ENCODE measurements at places on chromosomes 11 and 22.

DNA sequence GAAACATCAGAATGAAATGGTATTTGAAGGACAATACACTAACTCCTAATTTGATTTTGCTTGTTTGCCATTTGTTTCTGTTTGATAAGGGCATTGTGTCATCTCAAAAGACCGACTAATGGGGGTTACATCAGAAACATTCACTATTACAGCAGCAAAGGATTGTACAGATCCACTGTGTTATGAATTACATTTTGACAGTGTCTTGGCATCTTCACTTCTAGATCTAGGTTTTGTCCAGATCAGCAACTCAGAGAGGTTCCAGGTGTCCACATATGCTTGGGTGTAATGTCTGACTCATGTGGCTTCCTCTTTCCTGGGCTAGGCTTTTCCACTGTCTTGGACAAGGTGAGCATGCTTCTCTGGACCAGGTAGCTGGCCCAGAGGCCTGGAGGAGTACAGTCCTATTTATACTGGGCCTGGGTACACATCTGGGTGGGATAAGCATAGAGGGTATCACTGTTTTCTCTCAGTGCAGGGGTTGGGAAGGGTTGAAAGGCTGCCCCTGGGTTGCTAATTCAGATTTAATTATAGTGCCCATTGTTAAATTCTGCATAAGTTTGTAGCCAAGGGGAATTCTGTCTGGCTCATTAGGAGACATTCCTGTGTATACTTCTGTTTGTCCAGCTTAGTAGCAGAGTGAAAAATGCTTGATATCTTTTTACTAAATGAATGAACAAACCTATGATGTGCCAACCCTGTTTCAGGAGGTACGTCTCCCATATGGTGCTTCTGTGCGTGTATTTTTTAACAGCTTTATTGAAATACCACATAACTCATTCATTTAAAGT lies 23.8 kb downstream of the DDI1 start:
- no peak for DNase-seq

- DNase-seq: peak; percentile 47
Observed at GRCh38 chr22:45537734-45538181, 35.1 kb downstream of the FBLN1 start.

GRCh38 chr11:86548271-86548917 lies 124.0 kb downstream of the ME3 start:
- DNase-seq: no peak

DNA sequence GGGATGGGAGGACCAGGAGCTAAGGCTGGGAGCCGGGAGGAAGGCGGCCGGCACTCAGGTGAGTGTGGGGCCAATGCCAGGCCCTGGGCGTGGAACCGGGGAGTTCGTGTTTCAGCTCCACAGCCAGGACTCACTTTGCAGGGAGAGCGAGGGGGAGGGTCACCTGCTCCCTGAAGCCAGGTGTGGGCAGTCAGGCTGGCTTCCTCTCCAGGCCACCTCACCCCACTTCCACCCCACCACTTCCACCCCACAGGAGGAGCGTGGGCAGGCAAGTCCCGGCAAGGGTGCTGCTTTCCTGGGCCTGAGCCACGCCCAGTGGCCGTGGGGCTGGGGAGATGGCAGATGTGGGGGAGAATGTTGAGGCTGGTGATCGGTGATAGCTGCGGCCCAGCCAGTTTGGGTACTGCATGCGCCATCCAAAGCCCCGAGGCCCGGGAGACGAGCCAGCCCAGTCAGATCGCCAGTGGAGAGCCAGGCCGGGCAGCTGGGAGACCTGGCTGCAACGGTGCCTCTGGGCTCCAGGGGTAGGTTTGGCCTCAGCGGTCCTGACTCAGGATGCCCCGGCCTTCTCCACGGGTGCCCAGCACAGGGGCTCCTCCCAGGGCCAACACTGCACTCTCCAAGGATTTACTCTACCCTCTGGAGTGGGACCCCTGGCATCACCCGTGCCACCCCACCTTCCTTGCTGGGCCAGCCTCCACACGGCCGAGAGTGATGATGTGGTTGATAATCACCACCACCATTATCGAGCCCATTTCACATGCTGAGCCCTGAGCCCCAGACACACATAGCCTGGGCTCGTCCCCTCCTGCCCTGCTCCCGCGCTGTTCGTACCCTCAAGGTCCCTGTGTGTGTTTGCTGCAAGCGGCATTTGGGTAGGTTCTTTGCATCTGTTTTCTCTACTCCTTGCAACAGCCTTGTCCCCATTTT lies 93.8 kb downstream of the WNT7B start:
- DNase-seq: no peak

- no peak for DNase-seq
Observed at GRCh38 chr11:133524488-133524887, 7.8 kb downstream of the OPCML start.

DNA sequence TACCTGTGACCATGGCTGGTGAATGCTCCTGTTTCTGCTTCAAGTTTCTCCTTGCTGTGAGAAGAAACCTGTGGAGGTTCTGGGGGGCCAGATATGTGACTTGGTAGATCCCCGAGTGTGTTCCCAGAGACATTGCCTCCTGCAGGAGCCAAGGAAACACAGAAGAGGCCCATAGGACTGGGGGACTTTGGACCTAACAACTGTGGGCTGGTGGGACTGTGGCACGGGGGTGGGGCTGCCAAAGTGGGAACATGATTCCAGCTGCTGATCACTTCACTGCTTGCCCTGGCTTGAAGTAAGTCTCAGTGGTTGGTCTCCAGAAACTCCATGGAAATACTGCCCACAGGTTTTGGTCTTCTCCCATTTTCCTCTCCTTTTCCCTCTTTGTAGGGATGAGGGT lies 4.1 kb upstream of the NR1H3 start:
- no peak for DNase-seq

GRCh38 chr11:65593518-65594414 lies 1.8 kb downstream of the KCNK7 start:
- DNase-seq: no peak

DNA sequence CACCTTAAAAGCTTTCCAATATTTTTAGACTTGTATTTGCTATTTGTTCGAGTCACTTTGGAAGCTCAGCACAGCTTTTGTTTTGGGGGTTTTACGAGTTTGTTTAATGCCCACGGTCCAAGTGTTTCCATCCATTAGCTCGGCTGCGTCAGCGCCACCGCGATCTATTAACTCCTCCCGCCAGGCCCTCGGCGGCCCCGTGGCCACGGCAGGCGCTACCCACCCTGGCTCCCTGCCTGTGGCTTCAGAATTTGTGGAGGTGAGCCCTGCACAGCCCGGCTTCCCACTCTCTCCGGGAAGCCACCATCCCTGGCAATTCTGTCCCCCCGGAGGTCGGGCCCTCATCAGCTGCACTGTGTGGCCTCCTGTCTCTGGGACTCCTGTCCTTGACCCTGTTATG lies 648.5 kb downstream of the BRD1 start:
- DNase-seq: no peak

GRCh38 chr11:1852877-1853276 lies at the start of gene LSP1:
Gene LSP1, plus strand, starts transcription at chr11:1853084. Its CDS starts 61 bp downstream, at chr11:1853145.
- no peak for DNase-seq

DNA sequence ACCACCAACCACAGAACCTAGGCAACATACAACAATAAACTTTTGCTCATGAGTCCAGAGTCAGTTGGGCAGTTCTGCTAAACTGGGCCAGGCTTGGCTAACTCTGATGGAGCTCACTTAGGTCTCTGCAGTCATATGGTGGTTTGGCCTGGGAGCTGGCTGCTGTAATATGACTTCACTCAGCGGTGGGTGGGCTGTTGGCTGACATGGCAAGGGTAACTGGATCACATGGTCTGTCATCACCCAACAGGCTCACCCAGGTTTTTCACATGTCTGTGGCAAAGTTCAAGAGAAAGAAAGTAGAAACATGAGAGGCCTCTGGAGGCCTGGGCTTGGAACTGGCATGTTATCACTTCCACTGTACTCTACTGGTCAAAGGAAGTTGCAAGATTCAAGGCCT lies 43.2 kb upstream of the CLMP start:
- DNase-seq: peak; percentile 33

Data from H4 (cell line).